Fibroblast of skin of right quadriceps (primary cell): ENCODE measurements at places on chromosomes 2 and 18.

- no peak for DNase-seq
Measured at GRCh38 chr2:31251018-31251417, 17.1 kb downstream of the EHD3 start.

- no peak for DNase-seq
Measured at GRCh38 chr2:104476563-104476988, 377.3 kb upstream of the POU3F3 start.

GRCh38 chr2:23480957-23481797 lies 96.2 kb downstream of the KLHL29 start:
- peak; percentile 91 for DNase-seq

DNA sequence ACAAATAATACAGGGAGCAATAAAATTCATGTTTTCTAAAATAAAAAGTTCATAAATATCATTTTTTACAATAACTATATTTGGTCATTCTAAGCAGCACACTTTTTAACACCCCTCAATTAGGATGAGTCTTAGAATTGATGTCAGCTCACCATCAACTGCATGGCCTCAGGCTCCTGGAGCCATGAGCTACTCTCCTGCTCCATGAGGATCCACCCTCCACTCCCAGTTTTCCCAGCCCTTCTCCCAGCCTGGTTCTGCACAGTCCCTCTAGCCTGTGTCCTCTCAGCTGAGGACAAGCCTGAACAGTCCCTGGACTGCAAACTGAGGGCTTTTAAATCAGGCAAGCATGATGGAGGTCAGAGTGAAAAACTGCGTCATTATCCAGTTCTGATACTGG lies 89.1 kb downstream of the SMC6 start:
- DNase-seq, result no peak

DNA sequence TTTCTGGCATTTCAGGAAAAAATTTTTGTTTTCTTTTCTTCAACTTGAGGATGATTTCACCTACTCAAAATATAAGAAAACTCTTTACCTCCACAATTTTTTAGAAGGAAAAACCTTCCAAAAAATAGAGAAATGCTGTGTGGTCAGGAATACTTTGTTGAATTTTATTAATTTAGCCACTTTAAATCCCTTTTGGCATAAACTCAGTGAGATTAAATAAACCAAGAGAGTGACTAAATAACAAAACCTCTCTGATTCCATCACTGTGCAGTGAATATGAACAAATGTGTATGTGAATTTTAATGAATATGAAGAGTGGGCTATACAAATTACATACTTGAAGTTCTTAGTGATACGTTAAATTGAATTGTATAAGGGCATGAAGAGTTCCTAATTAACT lies 25.8 kb upstream of the CYTIP start:
- peak; percentile 20 for DNase-seq

DNA sequence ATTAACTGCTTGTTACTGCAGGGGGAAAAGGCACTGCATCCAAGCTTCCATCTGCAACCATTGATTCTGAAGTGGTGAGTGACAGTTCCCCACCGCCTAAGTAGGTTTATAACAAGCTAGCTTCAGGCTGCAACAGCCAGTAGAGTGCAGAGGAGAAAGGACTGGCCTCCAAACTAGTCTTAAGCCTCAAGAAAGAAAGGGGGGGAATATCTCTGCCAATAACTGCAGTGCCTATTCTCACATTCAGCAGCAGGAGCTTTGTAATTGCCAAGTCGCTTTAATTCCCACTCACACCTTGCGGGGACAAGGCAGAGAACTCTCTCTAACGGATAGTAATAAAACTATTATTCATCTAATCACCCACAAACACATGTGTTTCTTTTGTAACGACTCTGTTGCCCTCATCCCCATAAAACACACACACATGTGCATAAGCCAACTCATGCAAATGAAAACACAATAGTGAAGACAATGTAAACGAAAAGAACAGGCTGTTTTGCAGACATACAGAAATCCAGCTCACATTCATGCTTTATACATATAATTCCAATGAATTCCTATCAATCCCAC lies 1963.3 kb upstream of the PIK3C3 start:
- DNase-seq, result no peak

DNA sequence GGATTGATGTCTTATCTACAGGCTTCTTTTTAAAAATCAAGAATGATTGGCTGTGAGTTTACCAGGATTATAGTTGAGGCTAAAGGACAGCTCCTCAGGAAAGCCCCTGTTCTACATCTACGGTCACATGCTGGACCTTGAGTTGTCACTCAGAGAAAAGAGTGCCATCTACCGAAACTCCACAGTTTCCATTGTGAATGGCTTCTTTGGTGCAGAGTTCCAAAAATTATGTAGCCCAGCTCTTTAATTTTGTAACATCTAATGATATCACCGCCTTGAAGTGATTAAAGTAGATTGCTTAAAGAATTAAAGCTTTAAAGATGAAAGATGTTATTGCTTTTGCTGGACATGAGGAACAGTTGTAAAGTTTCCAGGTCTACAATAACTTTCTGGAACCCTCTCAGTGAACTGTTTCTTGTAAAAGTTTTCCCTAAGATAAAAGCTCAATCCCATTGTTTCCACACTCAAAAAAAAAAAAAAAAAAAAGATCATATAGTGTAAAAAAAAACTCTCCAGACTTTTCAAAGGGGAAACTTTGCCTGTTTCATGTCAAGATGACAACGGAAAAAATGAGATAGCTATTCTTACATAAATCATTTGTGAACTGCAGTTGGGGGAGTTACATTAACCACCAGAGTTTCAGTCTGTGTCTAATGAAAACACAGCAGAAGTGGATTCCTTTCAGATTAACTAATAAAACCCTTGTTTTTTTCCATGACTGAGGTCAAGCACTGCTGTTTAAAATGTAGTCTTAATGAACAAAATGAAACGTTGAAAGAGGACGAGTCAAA lies 4.3 kb downstream of the COL3A1 start:
- DNase-seq, result peak; percentile 93

- no peak for DNase-seq
Measured at GRCh38 chr18:63028380-63028779, 291.2 kb downstream of the BCL2 start.

DNA sequence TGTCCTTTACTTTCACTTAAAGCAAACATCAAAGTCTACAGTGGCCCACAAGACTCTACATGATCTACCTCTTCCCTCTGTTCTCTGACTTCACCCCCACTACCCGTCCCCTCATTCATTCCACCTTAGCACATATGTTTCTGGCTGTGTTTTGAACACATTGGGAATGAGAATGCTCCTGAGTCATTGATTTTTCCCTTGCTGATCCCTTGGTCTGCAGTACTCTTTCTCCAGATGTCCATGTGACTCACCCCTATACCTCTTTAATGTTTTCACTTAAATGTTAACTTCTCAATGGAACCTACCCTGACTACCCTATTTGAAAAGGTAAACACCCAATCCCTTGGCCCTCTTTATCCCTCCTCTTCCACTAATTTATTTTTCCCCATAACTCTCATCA lies 30.7 kb upstream of the FRZB start:
- peak; percentile 71 for DNase-seq

GRCh38 chr2:215391531-215391930 lies 44.3 kb downstream of the FN1 start:
- no peak for DNase-seq

DNA sequence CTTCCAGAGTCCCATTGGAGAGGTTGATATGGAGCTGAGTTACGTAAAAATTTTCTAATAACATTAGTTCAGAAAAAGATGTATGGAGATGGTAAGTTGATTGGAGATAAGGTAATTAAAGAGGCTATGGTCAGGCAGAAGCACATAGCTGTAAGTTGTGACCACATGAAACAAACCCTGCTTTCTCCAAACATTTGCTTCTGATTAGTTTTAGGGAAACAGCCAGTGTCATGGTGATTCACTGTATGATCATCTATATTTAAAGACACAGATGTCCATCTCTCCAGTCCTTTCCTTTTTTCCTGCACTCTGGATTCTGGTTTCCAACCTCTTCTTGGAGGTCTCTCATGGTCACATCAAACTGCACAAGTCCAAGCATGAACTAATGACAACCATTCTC lies 1550.8 kb upstream of the PIK3C3 start:
- peak; percentile 75 for DNase-seq

DNA sequence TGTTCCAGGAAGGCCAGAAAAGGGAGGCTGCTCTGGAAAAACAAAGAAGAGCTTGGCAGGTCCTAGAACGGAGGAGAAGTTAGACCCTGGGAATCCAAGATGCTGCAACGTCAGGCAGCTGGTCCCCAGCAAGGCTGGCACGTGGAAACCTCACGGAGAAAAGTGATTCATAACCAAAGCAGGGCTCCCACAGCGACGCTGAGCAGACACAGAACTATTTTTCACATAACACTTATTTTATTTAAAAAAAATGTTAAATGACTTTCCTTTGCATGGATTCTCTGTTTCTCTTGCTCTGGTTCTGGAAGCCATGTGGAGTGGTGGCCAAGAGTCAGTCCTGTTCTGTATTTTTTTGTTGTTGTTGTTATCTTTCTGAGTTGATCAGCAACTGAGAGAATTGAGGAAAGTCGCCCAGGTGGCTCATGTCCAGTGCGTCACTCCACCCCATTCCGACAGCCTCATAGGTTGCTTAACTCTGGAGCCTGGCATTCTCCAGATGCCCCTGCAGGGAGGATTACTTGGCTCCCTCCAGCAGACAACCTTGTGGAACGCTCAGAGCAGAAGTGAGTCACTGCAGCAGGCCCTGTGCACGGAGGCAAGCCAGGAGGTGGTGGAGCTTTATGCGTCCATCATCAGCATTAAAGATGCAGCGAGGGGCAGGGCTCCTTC lies 229.9 kb upstream of the HDAC4 start:
- DNase-seq, result peak; percentile 60

- DNase-seq, result no peak
Measured at GRCh38 chr2:8495189-8495989, 186.5 kb upstream of the ID2 start.

- peak; percentile 98 for DNase-seq
Measured at GRCh38 chr2:238847841-238848690, at the start of gene TWIST2. Gene TWIST2 (plus strand): TSS chr2:238848085. CDS start chr2:238848216, 131 bp downstream.

DNA sequence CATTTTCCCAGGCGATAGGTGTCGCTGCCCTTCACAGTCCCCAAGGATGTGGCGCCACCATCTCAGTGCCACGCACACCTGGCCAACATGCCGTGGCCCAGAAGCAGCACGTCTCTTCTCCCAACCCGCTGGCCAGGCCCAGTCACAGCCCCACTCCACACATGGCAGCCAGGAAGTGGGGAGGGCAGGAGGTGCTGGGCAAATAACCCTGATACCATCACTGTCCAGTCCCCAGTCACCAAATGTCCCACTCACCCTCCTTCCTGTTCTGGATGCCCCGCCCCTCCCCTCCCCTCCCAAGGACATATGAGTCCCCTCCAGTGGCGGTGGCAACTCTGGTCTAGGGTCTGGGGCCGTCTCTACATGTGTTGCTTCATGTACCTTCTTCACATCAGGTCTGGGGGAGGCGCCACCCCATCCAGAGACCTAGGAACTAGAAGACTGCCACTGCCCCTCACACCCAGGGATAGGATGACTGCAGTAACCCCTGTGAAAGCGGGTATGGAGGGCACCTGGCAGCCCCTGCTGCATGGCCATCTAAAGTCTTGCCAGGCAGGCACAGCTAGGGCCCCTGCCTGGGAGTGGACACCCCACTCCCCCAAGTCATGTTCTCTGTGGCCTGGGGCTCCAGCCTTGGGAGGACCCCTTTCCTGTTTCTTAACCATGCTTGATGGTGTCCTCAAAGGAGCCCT lies 7.3 kb upstream of the CAPN10 start:
- no peak for DNase-seq

DNA sequence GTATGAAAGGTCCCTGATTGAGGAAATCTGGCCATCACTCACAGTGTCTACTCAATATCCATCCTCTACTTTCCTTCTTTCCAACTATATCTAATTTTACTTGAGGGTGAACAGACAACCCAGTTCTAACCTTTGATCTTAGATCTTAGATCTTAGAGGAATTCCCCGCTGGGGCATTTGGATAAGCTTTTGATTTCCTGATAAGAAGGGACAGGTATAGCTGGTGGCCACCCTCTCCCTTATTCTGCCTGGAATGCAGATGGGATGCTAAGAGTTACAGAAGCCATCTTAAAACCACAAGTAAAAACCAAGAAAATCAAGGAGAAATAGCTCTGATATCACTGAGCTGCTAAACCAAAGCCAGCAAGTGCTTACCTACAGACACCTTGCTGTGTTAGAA lies 77.2 kb upstream of the ACSL3 start:
- DNase-seq, result no peak

- DNase-seq, result peak; percentile 3
Measured at GRCh38 chr2:145460112-145460511, 940.2 kb upstream of the ZEB2 start.

GRCh38 chr2:3115301-3116042 lies 262.1 kb downstream of the EIPR1 start:
- no peak for DNase-seq

GRCh38 chr2:131153529-131153928 lies 48.4 kb downstream of the PLEKHB2 start:
- DNase-seq, result no peak

GRCh38 chr2:181005809-181006208 lies 25.4 kb downstream of the UBE2E3 start:
- no peak for DNase-seq

- DNase-seq, result no peak
Measured at GRCh38 chr2:121408641-121409040, 122.0 kb upstream of the RNU4ATAC start.

DNA sequence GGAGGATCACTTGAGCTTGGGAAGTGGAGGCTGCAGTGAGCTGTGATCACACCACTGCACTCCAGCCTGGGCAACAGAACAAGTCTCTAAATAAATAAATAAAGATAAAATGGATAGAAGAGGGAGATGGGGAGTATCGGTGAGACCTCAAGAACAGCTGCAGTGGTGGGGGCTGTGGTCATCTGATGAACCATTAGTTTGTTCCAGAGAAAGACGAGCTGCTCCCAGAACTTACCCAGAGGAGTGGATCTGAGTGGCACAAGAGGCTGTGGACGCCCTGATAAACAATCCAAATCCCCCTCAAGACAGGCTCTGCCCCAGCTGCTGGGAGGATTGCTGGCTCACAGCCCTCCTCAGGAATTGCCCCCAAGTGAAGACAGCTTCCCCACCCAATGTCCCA lies 26.7 kb downstream of the TMEM127 start:
- no peak for DNase-seq

DNA sequence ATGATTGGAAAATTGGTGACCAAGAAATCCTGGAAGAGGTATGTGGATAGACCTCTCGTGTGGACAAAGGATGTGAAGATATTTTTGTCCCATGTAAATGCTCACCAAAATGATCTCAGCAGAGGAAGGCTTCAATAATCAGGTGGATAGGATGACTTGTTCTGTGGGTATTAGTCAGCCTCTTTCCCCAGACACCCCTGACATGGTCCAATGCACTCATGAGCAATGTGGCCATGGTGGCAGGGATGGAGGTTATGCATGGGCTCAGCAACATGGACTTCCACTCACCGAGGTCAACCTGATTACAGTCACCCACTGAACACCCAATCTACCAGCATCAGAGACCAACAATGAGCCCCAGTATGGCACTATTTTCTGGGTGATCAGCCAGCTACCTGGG lies 20.2 kb downstream of the CHRNA1 start:
- no peak for DNase-seq
